Activated CD8-positive, alpha-beta memory T cell treated with anti-CD3 and anti-CD28 coated beads for 4 hours (primary cell): ENCODE measurements at places on chromosomes 1 and 21.

DNA sequence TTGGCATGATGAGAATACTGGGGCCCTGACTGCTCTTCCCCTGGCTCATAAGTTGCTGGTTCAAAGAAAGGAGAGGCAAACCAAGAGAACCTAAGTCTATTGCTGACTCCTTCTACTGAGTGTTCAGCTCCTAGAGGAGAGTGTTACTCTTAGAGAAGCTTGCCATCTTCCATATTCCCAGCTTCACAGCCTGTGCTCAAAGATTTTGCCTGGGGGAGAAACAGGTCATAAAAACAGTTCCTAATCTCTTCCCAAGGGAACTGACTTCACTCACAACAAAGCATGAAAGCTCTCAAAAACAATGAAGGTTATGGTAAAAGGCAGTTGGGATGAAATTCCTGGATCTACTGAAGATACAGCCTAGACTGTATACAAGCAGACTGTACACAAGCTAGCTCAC, 37.1 kb downstream of the LRRC40 start:
- DNase-seq, result no peak

DNA sequence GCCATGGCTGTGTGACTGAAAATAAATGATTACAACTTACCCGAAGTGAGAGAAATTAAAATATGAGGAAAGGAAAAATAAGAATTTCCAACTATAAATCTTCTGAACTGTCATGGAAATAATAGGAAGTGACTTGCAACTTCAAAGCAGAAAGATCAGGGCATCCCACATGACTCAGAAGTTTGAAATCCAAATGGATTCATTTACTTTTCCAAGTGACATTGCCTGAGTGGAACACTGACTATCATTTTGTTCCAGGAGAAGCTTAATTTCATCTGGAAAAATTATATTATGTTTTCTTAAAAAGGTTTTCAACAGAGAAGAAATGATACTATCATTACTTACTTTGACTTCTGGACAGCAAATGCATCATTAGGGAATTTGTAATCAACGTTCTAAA, 110.8 kb downstream of the GREM2 start:
- DNase-seq, result no peak

DNA sequence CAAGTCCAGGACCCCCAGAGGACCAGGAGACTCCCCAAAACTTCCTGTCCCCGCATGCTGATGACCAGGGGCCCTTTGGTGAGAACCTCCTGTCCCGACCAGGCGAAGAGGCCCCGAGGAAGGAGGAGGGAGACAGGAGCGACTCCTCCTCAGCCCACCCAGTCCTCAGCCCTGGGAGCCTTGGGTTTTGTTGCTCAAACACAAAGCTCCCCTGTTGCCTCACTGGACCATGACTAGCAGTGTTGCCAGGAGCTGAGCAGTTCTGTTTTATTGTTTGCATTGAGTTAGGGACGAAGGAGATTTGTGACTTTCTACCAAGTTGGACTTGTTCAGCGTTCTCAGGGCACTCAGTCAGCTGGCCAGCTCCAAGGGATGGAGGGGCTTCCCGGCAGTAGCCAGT, 10.0 kb downstream of the UMODL1 start:
- no peak for DNase-seq

- DNase-seq, result no peak
These were observed 12.6 kb downstream of the ELF3 start for GRCh38 chr1:202023001-202023433.

GRCh38 chr21:42376338-42376982, 10.1 kb upstream of the TFF1 start:
- no peak for DNase-seq

DNA sequence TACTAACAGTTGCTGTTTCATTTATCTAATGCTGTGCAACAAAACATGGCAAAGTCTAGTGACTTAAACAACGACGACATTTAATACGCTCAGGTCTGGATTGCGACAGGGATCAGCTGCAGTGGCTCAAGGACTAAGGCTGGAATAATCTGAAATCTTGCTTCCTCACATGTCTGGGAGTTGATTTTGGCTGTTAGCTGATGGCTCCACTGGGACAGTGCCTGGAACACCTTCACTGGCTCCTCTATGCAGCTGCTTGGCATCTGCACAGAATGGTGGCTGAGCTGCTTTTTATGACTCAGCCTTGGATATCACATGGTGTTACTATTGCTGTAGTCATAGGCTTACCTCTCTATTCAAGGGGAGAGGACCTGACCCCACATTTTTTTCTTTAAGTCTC, 24.0 kb upstream of the BTG3 start:
- DNase-seq, result no peak

- DNase-seq, result no peak
These were observed 102.0 kb downstream of the DIRAS3 start for GRCh38 chr1:67948151-67949080.

GRCh38 chr1:47618222-47618720, 180.4 kb downstream of the FOXD2 start:
- no peak for DNase-seq

GRCh38 chr1:235933766-235934116, 67.0 kb upstream of the LYST start:
- DNase-seq, result no peak

DNA sequence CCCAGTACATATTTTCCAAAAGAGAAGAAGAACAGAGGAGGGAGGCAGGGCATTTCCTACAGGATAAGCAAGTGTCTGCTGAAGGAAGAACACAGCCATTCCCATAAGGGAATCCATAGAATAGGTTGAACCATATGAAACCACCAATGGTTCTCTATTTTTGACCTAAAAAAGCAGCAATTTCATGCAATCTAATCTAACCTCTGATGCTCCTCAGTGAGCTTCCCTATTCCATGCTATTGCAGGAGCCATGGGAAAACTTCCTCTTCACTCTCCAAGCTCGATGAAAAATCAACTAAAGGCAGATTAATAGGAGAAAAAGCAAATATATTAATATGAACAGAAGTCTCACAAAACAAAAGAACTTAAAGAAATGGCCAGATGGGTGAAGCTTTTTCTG, 50.5 kb downstream of the SIPA1L2 start:
- DNase-seq, result no peak

DNA sequence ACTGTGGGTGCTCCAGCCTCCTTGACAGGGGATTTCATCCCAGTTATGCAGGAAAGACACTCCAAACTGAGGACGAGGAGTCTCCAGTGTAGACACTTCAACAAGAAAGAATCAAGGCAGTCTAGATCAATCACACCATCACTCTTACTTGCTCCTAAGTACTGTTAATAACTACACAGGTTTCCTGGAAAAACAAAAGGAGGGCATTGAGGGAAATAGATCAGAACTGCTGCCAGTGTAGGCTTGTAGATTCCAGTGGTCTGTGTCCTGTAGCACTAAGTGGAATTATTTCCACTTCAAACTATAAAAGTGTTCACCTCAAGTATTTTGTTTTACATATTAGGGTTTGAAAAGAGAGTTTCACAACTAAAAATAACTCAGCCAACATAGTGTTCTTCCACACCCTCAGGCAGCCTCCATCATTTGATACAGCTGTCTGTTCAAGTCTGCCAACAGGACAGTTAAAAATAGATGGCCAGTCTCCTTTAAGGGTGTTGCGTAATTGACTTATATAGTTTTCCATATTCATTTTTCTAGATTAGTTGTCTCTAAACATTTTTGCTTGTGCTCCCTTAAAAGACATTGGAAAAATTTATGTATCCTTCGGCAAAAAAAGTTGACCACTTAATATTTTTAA, 32.0 kb upstream of the AGL start:
- no peak for DNase-seq

GRCh38 chr1:146029117-146029516, 7.6 kb upstream of the HJV start:
- no peak for DNase-seq

- DNase-seq, result no peak
These were observed 29.1 kb downstream of the KNCN start for GRCh38 chr1:46522184-46522968.

DNA sequence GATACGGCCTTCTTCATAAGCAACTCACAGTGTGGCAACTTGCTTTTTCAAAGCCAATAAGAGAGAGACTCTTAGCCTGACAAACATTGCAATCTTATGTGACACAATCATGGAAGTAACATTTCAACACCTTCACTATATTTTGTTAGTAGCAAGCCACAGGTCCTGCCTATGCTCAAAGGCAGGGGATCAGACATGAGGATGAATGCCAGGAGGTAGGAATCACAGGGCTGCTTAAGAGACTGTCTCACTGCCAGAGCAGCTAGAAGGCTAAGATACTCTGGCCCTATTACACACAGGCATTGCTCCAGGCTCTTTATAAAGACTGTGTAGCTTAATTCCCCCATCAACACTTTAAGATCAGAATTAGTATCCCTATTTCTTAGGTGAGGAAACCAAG, 236.2 kb upstream of the KAZN start:
- DNase-seq, result no peak

DNA sequence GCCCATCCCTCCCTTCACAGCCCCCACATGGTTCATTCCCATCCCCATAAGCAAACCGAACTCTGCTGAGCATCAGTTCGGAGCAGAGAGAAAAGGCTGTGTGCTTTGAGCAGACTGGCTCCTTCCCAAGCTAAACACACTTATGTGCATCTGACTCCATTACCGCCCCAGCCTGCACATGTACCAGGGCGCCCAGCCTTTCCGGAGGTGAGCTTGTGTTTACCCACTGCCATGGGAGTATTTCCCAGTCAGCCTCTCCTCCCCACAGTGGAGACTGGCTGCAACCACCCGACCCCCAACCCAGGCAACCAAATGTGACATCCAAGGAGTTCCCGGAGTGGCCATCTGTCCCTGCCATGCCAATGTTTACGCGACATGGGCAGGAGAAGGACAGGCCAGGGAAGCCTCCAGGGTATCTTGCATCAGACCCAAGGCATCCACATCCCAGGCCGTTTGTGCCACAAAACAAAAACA, 9.4 kb downstream of the TIAM1 start:
- no peak for DNase-seq

GRCh38 chr1:79105500-79105899, 99.0 kb upstream of the ADGRL4 start:
- no peak for DNase-seq

GRCh38 chr1:186738926-186739325, 58.7 kb upstream of the PTGS2 start:
- DNase-seq, result no peak

DNA sequence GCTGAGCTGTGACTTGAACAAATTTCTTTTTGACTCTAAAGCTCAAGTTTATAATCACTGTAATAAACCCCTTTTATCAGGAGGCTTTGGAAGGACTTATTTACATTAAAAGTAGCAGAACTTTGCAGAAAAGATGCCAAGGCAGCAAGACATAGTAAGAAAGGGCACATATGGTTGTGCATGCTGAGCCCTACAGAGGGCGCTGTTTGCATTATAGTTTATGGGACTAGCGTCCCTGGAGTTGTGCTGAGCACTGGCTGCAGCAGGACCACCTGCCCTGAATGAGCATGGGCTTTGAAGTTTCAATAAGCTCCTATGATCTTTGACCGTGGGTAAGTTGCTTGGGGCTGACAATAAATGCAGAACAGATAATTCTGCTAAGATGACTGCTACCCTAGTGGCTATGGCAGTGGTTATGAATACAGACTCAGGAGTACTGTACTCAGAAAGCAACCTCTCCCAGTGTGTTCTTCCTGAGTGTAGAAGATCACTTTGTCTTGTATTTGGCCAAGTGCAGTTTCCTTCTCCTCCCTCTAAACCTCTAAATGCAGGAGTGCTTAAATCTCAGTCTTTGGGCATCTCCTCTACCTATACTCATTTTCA, 45.4 kb upstream of the USP1 start:
- DNase-seq, result no peak

GRCh38 chr1:208251911-208252835, 8.0 kb upstream of the PLXNA2 start:
- no peak for DNase-seq

DNA sequence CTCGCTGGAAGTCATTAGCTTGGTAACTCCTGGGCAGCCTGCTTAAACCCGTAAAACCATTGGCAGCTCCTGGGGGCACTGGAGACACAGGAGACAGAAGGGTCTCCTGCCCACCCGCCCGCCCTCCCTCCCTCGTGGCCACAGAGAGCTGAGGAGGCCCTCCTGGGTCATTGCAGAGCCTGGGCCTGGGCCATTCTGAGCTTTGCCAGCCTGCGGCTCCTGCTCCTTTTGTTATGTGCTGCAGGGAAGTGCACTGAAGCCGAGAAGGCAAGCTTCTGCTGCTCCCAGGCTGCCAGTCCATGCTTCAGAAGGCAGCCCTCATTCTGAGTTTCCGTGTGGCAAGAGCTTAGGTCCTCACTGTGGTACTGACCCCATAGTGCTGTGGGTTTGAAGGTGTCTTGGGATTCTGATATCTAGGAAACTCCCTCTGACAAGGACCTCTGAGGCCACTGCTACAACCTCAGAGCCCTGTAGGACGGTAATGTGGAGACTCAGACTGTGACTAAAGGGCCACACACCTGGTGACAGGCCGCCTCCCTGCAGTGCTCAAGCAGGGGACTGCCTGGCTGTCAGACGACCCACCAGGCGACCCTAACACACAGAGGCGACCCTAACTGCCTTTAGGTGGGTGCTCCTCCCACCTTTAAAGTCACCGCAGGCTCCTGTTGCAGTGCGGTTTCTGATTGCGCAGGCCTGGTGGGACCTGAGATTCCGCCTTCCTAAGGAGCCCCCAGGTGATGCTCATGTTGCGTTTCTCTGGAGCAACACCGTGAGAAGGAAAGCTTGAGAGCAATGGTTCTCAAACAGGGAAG, 118.7 kb downstream of the IER5 start:
- no peak for DNase-seq

- DNase-seq, result no peak
These were observed 60.0 kb upstream of the KCTD3 start for GRCh38 chr1:215507119-215507518.

GRCh38 chr1:56880774-56881173, 26.2 kb downstream of the C8A start:
- DNase-seq, result no peak

DNA sequence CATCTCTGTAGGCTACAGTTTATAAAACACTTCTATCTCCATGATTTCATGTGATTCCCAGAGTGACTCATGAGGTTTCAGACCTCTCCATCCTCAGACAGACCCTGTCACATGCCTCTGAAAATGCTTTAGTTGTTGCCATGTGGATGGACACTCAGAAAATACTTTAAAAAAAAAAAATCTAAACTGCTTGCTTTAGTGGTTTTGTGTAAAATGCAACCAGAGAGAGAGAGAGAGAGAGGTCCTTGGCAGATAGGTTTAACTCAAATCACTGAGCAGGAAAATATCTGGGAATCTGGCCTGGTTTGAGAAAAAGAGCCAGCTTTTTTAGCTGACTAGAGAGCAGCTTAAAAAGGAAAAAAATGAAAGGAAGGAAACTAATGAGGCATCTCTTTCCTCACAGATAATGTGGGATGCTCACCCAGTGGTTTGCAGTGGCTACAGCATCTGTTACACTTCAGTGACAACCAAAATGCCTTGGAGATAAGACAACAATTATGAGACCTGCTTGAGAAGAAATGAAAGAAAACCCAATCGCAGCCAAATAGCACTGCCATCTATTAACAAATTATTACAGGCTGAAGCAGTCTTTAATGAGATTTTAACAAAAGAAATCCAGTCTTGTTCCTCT, 54.6 kb upstream of the SYT14 start:
- no peak for DNase-seq

- DNase-seq, result no peak
These were observed 49.4 kb downstream of the TBCE start for GRCh38 chr1:235416662-235417049.

- no peak for DNase-seq
These were observed 620.4 kb downstream of the RWDD3 start for GRCh38 chr1:95854457-95854856.
